ENCODE measurements at places on chromosomes 7 and 10.
A peak's percentile ranks its signal among the peaks of the same experiment; 100 is the strongest.

DNA sequence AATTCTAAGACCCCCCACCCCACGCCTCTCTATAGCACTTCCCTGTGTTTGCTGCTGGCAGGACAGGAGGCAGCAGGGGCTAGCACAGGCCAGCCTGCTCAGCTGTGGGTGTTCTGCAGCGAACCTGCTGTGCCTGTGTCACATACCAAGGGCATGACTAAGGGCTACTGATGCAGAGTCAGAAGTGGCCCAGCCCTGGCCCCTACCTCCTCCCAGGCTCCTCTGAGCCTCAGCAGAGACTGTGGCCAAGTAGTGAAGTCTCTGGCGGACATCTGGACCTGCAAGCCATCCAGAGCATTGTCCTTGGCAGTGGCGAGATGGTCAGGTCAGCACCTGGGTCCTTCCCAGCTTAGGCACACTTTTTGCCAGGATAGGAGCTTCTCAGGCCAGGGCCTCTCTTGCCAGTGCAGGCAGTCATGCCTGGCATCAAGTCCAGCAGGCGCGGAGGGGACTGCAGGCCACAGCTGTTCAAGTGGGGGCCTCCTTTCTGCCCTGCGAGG lies 116.3 kb upstream of the RET start:
- peak; percentile 46 for DNase-seq

GRCh38 chr10:69130251-69130650 lies 6.3 kb downstream of the VPS26A start:
- DNase-seq, result no peak

GRCh38 chr7:8157296-8157695 lies 104.7 kb downstream of the ICA1 start:
- DNase-seq, result no peak

DNA sequence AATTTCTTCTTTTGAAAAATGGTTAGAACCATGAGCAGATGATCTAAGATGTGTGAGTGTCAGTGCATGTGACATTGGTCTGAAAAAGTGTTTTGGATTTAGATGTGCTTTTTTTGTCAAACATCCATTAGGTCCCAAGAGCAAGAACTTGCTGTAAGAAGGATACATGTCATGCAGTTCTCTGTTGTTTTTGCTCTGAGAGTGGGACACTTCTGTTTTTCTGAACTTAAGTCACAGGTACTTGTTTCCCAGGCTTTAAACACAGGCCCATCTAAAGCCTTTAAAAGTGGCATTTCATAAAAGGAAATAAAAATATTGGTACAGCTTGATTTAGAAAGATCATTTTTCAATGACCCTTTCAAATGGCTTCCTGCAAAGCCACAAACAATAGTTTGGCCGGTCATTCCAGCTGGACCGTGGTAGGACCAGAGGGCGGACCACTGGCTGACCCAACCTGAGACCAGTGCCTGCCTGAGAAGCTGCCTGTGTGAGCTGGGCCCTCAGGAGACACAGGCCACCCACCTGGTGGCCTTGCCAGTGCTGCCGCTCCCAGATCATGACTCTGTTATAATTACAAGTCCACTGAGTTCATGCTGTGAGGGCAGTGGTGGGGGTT lies 92.7 kb downstream of the EEPD1 start:
- no peak for DNase-seq

GRCh38 chr7:151468217-151469018 lies 28.5 kb upstream of the CRYGN start:
- no peak for DNase-seq

DNA sequence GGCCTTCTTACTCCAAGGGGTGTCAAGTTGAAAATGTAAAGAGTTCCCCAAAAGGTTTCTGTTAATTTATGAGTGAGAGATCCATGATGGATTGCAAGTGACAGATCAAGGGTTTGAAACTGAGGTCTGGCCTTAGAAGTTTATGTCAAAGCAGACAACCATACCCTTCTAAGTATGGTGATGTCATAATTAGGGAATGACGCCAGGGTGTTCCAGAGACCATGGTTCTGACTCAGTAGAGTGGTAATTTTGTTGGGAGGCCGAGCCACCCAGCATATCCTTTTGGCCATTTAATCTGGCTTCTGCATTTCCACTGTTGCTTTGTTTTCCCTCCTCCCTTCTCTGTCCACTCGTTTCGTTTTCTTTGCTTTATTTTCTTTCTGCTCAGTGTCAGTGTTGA lies 2.7 kb downstream of the TRUB1 start:
- no peak for DNase-seq

DNA sequence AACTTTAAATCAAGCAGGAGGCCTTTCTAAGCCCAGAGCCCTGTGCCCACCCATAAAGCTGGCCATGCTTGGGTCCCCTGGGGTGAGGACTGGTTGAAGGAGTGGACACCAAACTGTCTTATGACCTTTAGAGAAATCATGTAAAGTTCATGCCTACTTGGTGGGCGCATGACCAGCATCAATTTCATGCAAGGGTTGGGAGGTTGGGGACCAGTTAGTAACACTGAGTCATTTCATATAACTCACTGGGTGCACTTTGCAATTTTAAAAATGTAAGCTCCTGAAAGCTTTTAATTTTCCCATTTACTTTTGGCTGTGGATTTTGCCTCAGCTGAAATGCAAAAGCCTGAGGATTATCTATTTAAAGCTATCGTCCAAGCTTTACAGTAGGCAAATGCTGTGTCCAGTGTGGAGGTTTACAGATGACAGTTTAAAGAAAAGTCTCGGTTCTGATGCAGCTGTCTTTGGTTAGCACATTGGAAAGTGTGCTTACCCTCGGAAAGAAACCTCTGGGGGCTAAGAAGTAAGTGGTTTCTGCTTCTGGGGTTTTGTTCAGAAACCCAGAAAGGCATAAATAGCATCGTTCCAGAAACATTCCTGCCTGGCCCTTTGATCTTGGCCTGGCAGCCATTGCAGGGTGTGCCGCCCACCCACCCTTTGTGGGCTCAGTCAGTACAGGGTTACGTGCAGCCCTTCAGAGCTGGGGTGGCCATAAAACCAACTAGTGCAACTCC lies 48.8 kb upstream of the CHST15 start:
- no peak for DNase-seq

DNA sequence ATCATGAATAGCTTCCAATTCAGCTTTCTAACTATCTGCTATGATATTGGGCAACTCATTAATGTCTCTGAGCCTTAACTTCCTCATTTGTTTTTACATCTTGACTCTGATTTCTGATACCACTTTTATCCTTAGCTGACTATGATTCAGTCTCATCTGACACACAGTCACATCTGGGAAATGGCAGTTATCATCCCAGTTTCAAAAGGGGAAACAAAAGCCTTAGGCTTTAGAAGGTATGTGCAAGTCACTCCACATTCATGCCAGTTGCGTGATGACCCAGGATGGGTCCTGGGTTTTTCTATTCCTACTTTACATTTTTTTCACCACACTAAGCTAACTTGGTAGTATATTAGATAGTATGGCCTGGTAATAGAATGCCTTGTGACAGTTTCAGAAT lies 12.7 kb downstream of the SCIN start:
- DNase-seq, result no peak

- no peak for DNase-seq
Measured at GRCh38 chr10:7407368-7408290, 3.2 kb downstream of the SFMBT2 start.

DNA sequence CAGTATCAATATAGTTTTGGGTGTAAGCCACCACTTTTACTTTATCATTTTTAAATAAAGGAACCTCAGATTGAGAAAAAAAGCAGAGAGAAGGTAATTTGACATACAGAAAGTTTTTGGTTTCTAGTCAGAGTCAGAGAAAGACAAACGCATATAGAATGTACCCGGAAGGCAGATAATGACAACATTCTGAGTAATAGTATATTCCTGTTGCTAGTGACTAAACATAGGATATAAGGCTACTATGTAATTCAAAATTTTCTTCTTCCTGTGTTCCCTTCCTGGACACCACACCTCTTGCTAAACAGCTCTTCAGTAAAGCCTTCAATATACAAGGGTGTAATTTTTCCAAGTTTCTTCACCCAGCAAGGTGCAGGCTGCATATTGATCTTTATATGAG lies 597.6 kb downstream of the PCDH15 start:
- DNase-seq, result no peak

DNA sequence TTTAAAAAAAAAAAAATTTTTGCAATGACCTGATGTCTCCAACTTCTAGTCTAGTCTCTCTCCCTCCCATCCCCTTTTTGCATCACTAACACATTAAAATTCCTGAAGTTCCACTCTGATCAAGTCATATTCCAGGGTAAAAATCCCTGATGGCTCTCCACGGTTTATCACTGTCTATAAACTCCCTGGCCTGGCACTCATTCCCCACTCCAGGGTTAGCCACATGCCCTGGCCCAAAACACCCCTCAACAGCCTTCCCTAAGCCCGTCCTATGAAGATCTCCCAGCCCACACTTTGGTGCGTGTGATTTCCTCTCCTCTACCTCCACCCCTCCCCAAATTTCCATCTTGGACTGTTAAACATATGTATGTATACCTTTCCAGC lies 125.4 kb downstream of the JAZF1 start:
- peak; percentile 47 for DNase-seq

- peak; percentile 37 for DNase-seq
Measured at GRCh38 chr10:84205049-84205852, 10.9 kb downstream of the CDHR1 start.

- DNase-seq, result no peak
Measured at GRCh38 chr10:10503772-10504171, 513.9 kb upstream of the CELF2 start.

DNA sequence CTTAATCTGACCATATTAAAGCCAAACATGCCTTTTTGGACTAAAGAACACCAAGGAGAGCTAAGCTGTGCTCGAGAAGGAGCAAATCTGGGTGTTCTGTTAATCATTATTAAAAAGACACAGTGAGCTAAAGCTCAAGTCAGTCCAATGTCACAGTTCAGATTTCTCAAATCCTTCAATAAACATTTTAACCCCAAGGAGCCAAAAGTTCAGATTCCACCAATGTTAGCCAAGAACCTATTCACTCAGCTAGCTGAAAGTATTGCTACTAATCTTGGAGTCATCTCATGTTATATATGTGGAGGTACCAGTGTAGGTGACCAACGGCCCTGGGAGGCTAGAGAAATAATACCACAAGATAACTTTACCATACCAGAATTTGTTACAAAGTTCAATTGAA lies 14.5 kb upstream of the ZNF33B start:
- DNase-seq, result no peak

DNA sequence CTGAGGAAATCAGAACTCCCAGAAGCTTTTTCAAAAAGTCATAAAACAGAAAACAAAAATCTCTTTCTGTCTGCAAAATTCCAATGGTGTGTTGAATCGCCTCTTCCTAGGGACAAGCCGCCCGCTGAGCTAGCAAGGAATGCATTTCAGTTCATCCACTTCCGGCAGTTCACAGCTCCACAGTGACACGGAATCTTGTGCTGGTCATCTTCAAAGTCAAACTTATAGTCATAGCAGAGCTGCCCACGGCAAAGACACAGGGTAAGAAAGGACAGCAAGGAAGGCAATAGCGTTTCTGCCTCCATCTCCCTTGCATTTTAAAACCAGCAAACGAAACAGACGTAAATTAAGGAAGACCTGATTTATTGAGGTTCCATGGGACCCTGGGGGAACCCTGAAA lies 111.2 kb downstream of the GALNT11 start:
- DNase-seq, result no peak

DNA sequence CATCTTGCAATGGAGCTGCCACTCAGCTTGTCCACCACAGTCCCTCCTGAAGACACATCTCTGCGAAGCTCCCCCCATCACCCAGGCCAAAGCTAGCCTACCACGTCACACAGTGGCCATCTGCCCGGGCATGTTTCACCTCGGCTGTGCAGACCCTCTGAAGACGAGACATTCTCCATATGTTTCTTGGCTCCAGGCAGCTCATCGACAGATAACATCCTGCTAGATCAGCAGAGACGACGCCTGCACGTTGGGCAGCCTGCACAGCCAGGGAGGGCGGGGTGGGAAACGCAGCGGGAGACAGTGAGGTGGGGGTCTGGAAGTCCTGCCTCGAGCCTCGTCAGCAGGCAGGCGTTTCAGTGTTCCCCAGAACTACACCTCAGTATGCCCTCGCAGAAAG lies 53.0 kb downstream of the PTPRN2 start:
- DNase-seq, result no peak

Measured in Daoy (cell line).